ENCODE measurements at places on chromosomes 7 and 10.

DNA sequence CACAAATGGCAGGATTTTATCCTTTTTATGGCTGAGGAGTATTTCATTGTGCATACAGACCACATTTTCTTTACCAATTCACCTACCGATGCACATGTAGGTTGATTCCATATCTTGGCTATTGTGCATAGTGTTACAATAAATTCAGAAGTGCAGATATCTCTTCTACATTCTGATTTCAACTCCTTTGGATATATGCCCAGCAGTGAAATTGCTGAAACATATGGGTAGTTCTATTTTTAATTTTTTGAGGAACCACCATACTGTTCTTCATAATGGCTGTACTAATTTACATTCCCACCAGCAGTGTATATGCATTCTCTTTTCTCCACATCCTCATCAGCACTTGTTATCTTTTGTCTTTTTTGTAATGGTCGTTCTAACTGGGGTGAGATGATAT, 1290.3 kb downstream of the XPNPEP1 start:
- DNase-seq: no peak

DNA sequence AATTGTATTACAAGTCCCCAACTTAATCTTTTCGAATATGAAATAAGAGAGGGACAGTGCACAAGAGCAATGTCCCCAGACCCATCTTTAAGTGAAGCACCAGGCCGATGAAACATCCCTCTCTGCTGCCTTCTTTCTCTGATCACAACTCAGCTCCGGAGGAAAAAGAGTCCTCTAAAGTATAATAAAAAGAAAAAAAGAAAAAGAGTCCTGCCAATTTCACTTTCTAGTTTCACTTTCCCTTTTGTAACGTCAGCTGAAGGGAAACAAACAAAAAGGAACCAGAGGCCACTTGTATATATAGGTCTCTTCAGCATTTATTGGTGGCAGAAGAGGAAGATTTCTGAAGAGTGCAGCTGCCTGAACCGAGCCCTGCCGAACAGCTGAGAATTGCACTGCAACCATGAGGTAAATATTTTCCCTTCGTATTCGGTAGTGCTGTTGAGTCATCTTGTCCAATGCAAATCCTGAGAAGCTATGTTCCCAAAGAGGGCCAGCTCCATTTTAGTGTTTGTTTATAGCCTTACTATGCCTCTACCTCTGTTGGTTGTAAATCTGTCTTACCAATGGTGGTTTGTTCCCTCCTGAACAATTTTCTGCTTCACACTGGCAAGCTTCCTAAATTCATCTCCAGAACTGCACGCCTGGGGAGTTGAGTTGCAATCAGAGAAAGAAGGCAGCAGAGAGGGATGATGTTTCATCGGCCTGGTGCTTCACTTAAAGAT, at the start of gene IFIT2:
Gene IFIT2, plus strand, starts transcription at position 326 of the 725 bp plus-strand sequence. Its CDS starts 78 bp downstream, at position 404.
- DNase-seq: peak; percentile 29

GRCh38 chr7:51304729-51305128, 11.9 kb downstream of the COBL start:
- no peak for DNase-seq

DNA sequence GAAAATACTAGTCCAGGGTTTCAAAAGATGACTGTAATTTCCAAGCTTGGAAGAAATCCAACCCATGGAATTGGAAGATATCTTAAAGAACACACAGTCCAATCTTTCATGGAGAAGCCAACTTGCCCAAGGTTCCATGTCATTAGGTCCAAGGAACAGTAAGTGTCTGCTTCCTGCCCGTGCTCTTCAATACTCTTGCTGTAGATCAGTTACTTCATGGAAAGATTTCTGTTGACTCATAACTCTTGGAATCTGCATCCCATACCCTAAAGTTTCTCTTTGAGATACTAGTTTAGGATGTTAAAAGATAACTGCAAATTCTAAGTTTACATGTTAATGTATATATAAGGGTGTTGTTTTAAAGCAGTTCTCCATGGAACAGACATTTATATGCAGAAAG, 127.9 kb upstream of the SLC13A1 start:
- DNase-seq: no peak

GRCh38 chr10:132395704-132396493, 1.1 kb upstream of the PWWP2B start:
- peak; percentile 72 for DNase-seq
